Kidney tubule cell (primary cell): ENCODE measurements at places on chromosomes 1 and 21.

- no peak for DNase-seq
Observed at GRCh38 chr1:31041529-31041928, 24.0 kb downstream of the PUM1 start.

- peak; percentile 82 for DNase-seq
Observed at GRCh38 chr1:31196685-31197084, 43.0 kb downstream of the NKAIN1 start.

GRCh38 chr1:228267962-228268880 lies 60.4 kb downstream of the OBSCN start:
- DNase-seq, result no peak

- no peak for DNase-seq
Observed at GRCh38 chr1:154769193-154769895, 100.7 kb downstream of the KCNN3 start.

DNA sequence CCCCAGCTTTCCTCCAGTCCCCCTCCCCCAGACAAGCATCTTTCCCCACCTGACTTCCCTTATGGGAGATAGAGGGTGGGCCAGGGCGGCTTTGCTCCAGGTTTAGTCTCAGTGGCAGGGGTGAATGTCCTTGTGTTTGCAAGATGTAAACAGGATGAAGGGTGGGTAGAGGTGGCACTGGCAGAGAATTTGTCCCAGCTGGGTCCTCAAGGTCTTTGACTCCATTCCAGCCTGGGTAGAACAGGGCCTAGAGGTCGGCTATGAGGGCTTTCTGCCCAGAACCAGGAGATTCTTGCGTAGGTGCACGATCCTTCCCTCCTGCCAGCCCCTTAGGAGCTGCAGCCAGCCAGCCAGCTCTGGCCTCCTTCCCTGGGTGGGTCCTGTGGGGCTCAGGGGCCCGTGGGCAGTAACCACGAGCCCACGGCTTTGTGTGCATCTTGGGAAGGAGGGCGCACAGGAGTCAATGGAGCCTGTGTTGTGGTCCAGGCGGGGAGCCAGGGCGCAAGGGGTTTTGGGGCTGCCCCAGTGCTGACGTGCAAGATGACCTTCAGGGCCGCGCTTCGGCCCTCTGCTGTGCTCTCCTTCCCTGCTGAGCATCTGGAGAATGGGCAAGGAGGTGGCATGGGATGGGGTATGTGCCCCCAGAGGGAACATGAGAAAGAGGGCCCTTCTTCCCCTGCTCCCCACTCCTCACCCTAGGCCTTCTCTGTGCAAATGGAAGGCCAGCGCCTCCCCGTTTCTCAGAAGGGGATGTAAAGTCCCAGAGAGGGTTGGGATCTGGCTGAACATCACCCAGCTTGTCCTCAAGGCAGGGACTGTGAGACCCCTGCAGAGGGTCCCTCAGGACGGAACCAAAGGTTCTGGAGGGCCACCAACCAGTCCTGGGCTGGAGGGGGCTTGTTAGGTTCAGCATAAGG lies 15.7 kb downstream of the POU3F1 start:
- DNase-seq, result no peak

- DNase-seq, result peak; percentile 74
Observed at GRCh38 chr1:206909161-206909882, 12.1 kb downstream of the IL24 start.

DNA sequence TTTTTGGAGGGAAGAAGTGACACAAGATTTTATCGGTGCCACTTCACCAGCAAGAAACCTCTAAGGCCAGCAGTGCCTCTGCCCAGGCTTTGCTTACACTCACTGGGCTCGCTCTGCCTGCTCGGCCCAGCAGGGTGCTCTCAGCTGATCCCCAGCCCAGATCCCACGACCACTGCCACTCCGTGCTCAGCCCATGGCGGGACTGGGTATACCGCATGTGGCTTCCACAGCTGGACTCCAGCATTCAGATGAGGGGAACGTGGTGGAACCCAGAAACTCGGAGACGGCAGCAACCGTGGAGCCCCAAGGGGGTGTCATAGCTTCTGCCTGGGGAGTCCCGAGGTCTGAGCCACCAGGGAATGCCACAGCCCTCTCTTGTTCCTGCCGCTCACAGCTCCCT lies 12.9 kb downstream of the USP25 start:
- DNase-seq, result no peak

- DNase-seq, result peak; percentile 32
Observed at GRCh38 chr1:116494745-116495144, 76.1 kb downstream of the CD58 start.

DNA sequence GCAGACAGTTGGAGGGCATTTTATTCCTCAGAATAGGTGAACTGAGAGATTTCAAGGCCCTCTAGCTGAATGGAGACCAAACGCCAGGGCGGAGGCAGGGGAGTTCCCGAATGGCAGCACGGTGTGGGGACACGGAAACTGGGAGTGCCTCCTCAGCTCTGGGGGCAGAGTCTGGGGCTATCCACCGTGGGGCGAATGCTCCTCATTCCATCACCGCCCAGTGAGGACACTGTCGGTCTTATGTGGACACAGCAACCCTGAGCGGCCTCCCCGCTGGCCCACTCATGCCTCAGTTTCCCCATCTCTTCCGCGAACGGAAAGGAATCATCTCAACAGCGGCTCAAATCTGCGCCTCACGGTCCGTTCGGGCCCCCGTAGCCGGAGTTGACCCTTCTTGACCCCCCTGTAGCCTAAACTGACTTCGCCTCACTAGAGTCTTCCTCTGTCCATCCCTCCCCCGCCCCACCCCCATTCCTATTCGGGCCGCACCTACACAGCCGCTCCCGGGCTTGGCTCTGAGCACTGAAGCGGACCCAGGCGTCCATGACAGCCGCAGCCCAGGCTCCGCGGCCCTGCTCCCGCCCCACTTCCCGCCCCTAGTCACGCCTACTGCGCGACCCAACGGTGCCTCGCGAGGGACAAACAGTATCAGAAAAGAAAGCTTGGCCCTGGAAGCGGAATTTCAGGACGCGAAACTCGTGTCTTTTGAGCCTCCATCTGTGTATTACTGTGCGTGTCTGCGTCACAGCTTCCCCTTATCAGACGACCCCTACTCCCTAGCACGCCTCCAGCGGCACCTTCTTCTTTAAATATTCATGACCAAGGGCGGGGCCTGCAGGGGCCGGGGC lies at the start of gene PEX11B:
PEX11B (minus strand) TSS at position 574 of the 848 bp plus-strand sequence; CDS start at position 545, 29 bp downstream.
- DNase-seq, result peak; percentile 89

DNA sequence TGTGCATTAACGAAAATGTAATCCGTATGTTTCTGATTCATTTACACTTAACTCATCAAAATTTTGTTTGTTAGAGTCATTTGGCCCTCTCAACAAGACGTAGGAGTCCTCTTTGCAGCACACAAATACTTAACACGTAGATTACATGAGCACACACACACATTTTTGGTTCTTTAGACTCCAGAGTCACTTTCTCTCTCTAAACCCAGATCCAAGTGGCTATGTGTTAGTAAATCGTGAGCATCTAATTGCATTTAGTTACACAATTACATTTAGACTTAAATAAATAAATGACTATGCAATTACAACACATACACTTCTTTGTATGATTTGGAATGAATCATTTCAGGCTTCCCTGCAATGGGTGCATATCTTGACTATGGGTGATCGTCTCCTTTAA lies 109.0 kb upstream of the GREM2 start:
- no peak for DNase-seq

GRCh38 chr1:40395190-40396175 lies 22.0 kb downstream of the SMAP2 start:
- DNase-seq, result peak; percentile 38

DNA sequence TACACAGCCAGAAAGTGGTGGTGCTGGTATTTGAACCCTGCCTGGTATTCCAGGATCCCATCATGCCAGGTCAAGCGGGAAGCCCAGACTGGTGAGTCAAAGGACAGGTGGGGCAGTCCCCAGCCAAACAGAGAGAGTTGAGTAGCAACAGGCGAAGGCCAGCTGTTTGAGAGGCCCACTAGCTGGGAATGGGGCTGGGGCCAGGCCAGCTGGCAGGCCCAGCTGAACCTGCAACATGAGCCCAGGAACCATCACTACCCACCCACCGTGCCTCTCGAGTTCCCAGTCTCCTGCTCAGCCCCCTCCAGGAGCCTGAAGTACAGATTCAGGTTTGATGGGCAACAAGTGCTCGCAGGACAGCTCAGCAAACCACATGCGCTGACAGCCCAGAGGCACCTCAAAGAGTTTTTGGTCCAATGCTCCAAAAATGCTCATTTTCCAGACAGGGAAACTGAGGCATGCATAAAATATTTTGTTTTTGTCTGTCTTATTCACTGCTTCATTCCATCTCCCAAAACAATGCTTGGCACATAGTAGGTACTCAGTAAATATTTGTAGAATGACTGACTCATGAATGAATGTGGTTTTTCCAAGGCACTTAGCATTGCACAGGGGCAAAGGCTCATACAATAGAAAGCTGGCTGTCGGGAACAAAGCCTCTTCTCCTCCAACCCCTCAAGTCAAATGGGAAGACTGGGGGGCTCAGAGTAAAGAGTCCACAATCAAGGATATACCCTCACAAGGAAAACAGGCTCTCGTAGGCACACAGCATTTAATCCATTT lies 42.5 kb upstream of the CLIC4 start:
- peak; percentile 87 for DNase-seq

DNA sequence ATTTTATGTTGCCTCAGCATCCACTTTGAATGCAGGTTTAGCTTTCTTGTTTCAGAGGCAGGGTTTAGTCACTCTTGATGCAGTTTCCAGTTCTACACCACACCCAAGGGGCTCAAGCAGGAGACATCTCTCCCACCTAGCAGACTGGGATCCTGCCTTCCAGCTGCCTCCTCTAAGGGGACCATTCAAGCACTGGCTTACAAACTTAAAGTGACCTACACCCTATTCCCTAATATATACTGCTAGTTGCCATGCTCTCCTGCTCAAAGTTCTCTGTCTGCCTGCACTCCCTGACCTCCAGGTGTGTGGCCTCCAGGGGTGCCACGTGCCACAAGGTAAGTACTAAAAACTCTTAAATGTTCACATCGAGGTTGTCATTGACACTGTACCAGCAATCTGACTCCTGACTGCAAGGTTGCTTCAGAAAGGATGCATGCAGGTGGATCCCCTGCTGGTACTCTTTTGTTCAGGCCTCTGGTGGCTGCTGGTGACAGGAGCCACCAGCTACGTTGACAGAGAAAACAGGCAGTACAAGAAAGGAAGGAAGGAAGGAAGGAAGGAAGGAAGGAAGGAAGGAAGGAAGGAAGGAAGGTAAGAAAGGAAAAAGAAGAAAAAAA lies 185.9 kb downstream of the COQ8A start:
- no peak for DNase-seq

DNA sequence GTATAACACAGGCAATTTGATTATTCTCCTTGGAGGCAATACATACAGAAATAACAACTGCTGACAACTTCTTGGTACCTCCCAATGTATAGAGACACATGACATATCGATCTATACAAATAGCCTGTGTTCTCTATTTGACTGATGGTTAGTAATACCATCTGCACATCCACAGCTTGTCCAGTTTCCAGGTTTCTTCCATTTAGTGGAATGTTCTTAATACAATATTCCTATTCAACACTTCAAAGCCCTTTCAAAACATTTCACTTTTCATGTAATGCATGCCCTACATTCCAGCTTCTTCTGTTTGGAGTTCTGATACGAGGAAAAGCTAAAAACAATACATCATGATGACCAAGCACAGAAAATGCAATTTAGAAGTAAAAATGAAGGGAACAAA lies 37.0 kb upstream of the GORAB start:
- no peak for DNase-seq

DNA sequence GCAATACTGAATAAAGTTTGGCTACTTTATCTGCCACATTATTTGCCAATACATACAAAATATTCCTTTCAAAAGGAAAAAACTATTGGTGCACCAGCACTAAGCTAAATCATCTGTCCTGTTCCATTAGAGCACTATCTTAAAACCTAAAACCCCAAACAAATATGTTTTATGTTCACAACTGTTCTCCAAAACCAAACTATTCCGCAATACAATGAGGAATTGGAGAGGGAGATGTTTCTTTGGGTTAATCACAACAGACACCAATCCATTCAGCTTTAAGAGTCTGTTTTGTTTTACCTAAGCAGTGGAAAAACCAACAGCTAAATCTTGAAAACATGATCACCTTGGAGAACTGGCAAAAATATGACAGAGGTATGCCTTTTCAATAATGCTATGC lies 85.1 kb downstream of the ZNF644 start:
- no peak for DNase-seq

DNA sequence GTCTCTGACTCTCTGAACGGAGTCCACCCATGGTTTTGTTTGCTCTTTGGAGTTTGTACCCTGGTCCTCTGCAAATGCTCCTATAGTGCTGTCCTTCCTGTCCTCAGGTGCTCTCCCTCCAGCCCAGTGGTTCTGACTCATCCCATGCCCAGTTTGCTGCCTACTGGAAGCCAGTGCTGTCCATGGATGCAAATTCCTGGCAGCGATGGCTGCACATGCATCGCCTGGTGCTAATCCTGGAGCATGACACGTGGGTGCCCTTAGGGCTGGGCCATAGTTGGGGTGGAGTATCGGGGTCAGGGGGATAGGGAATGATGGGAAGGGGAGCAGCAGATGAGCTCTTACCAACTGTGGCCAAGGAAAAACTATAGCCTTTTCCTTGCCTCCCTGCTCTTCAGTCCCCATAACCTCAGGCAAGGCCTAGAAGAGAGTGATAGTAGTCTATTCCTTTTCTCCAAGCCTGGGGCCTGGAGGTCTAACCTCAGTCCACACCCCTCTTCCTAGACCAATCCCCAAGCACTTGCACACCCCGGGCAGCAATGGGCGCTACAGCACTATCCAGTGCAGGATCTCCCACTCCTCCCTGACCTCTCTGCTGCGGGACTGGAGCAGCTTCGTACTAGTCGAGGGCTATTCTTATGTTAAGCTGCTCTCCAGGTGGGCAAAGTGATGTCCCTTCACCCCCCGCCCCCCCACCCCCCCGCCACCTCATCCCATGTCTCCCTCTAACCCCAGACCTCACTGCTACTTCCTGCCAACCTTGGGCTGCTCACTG lies 31.6 kb downstream of the HYI start:
- DNase-seq, result peak; percentile 50

DNA sequence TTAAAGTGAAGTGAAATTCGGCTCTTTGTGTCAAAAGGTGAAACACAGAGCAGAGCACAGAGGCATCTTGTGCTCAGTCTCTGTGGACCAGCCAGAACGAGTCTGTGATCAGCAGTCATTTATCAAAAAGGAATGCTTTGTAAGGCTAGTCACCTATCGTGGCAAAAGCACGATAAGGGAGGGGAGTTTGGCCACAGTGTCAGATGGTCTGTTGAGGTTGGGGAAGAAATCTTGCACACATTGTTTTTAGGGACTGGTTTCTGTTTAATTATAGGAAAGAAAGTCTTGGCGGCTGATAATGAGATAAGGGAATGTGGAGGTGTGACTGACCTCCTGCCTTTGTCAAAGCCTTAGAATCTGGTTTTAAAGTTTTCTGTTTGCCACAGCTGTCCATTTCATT lies 58.2 kb upstream of the KIAA1614 start:
- peak; percentile 2 for DNase-seq

- no peak for DNase-seq
Observed at GRCh38 chr1:231554969-231555368, 26.5 kb downstream of the TSNAX start.

GRCh38 chr21:33265664-33266049 lies 510 bp upstream of the IL10RB start:
- DNase-seq, result peak; percentile 43

- DNase-seq, result no peak
Observed at GRCh38 chr1:54012863-54013262, 5.1 kb downstream of the LDLRAD1 start.

- no peak for DNase-seq
Observed at GRCh38 chr1:152520561-152521090, 6.3 kb downstream of the CRCT1 start.
